ENCODE measurements at places on chromosomes 4 and X.

- DNase-seq = no peak
Measured at GRCh38 chr4:177400030-177400429, 42.2 kb downstream of the AGA start.

GRCh38 chrX:15619053-15619755, 18.4 kb upstream of the ACE2 start:
- DNase-seq = no peak

DNA sequence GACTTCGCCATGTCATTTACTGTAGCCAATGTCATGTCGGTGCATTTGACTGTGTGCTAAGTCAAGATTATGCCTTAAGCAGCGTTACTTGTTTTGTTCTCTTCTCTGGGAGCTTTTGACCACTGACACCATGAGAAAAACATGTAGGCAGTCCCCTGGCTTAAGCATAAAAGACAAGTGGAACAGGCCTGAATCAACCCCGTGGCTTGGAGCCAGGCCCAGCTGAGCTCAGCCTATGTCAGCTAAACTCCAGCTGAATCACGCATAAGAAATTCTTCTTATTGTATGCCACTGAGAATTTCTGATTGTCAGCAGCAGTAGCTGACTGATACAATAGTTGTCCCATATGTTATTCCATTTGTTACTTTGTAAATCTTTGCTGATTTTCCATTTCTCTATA, 261.9 kb downstream of the CBLL2 start:
- DNase-seq = no peak

GRCh38 chr4:120765260-120765680, 157.3 kb downstream of the PRDM5 start:
- DNase-seq = no peak

DNA sequence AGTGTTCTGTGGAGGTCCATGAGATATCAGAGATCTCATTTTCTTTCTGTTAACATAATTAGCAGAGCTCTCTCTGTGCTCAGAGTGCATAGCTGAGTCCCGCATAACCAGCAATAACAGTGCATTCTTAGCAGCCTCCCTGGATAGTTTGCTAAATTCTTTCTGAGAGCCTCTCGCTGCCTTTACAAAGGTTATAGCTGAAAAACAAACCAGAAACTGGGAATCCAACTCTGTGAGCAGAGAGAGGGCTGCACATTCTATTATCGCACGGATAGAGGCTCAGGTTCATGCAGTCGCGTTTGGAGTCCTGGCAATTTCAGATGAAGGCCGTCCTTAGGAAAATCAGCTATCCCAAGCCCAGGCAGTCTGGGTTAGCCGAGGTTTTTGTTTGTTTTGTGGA, 1.2 kb downstream of the ENPP6 start:
- no peak for DNase-seq

GRCh38 chr4:128288689-128289106, 1.1 kb upstream of the PGRMC2 start:
- no peak for DNase-seq

GRCh38 chr4:153113061-153113837, 91.0 kb upstream of the TRIM2 start:
- peak; percentile 32 for DNase-seq

DNA sequence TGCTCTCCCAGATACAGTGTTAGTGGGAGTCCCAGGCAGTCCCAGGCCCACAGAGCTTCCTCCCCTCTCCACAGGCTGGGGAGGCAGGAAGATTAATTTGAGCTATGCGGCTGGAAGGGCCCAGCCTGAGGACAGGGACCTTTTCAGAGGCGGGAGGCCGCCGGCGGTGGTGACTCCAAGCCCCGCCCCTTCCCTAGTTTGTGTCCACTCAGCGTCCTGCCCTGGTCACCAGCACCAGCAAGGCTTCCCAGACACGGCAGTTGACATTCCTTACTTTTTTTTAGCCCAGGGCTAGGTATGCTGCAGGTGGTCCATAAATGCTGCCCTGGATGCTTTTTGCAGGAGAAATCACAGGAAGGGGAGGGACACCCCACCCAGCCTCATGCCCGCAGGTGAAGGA, 67.7 kb upstream of the LRPAP1 start:
- DNase-seq = no peak

GRCh38 chr4:107977966-107978705, 11.6 kb upstream of the HADH start:
- DNase-seq = no peak

GRCh38 chr4:137722910-137723309, 190.6 kb upstream of the PCDH18 start:
- DNase-seq = no peak

DNA sequence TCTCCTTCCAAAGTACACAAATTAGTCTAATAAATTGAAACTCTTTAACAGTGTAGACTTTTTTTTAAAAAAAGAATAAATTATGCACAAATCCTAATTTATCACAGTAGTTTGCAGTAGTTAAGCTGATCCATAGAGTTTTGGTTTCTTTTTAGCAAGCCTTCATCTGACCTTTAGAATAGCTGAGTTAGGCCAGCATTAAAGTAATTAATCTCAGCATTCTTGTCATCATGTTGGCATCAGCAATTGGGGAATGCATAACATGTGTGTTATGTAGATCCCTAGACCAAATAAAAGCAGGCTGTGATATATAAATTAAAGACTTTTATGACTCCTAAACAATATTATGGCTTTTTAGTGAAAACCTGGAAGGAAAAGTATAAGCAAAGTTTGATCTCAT, 426.5 kb upstream of the PABPC4L start:
- DNase-seq = no peak

DNA sequence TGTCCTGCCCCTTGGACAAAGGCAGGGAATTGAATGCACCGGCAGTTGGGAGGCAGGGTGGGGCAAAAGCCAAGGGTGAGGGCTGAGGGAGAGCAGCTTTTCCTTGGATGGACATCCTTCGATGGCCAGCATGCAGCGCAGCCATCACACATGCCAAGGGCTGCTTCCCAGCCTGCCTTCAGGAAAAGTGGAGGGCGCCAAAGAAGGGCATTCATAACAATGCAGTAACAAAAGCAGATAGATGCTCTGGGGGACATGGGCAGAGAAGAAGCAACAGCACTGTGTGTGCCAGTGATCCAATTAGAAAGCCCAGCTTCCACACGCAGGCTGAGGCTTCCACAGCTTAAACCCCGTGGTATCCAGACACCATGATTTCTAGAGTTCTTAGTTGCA, 71.5 kb downstream of the TSPAN5 start:
- no peak for DNase-seq

- no peak for DNase-seq
Measured at GRCh38 chrX:151754641-151755215, 20.2 kb downstream of the CNGA2 start.

GRCh38 chr4:145524552-145524951, 42.9 kb downstream of the SMAD1 start:
- DNase-seq = no peak

DNA sequence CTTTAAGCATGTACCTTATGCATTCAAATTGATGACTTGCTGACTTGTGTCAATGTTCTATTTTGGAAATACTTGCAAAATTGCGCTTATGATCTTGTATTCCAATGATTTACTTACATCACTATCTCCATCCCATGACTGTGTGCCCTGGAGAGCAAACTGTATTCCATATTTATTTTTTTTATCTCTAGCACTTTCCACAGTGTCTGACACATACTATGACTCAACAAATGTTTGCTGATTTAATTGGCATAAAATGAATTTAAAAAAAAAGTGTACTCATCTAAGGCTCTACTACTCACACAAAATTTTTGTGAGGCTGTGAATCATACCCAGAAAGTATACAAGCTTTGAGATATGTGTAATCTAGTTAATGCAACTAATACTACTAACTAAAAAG, 1066.8 kb upstream of the ADGRL3 start:
- no peak for DNase-seq

GRCh38 chrX:11272863-11273262, 20.4 kb upstream of the AMELX start:
- no peak for DNase-seq

- DNase-seq = no peak
Measured at GRCh38 chr4:182074139-182074538, 169.1 kb upstream of the TENM3 start.

- DNase-seq = no peak
Measured at GRCh38 chr4:3766785-3767569, 792 bp downstream of the ADRA2C start.

DNA sequence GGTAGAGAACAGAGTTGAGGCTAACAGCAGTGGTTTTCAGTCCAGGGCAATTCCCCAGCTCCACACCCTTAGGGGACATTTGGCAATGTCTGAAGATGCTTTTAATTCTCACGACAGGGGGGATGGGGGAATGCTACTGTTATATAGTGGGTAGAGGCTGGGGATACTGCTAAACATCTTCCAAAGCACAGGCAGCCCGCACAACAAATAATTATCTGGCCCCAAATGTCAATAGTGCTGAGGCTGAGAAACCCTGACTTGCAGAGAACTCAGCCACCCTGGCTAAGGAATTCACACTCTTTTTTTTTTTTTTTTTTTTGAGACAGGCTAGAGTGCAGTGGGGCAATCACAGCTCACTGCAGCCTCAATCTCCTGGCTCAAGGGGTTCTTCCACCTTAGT, 60.6 kb downstream of the POLR2B start:
- DNase-seq = no peak

DNA sequence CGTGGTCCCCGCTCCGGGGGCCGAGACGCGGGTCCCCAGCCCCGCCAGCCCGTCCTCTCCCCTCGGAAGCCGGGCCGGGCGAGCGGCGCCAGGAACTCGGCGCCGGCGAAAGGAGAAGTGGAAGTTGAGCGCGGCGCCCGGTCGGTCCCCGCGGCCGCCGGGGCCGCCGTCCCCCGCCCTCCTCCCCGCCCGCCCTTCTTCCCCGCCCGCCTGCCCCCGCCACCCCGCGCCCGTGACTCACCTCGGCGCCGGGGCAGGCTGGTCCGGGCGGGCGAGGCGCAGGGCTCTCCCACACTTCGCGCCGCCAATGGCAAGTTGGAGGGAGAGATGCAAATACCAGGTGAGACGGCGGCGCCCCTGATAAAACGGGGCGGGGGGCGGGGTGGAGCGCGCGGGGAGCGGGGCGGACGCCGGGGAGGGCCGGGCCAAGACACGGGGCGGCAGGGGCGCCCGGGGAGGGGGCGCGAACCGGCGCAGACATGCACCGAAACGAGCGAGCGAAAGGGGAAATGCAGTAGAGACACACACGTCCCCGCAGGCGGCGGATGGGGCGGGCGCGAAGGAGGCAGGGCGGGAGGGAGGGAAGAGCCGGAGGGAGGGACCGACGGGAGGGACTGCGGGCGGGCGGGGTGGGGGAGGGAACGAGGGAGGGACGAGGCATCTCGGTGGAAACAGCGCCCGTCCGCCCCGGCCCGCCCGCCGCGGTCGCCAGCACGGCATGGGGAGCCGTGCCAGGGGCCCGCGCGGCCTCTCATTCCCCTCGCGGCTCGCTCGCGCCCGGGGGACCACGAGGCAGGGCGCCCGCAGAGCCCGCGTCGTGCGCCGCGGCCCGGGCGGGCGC, at the start of gene ELF4:
Gene ELF4 (minus strand): TSS at position 119 of the 841 bp plus-strand sequence. CDS start 29,167 bp downstream, outside the sequence.
- DNase-seq = peak; percentile 60

DNA sequence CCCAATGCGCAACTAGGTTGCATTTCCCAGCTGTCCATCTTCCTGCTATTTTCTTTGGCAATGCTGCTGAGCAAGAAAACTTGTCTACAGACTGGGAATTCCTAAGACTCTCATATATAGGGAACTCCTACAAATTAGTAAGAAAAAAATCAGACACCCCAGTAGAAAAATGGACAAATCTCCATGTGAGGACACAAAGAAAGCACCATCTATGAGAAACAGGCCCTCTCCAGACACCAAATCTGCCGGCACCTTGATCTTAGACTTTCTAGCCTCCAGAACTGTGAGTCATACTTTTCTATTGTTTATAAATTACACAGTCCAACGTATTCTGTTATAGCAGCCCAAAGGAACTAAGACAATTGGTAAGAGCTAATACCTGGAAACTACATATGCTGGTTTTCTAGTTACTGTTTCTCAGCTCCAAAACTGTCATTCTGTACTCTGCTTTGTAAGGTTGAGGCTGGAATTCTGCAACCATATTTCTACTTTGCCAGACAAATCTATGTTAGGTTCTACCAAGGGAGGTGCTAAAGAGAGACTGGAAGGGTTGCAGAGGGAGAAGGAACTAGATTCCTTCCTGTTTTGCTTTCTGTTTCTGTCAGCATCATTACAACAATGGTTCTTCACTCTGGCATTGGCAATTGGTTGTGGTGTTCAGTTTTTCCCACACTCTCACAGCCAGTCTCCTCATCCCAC, 35.7 kb upstream of the FAM241A start:
- DNase-seq = no peak

- DNase-seq = no peak
Measured at GRCh38 chr4:85777908-85778631, 303.1 kb downstream of the ARHGAP24 start.

GRCh38 chr4:22091352-22091717, 142.8 kb upstream of the KCNIP4 start:
- DNase-seq = no peak

GRCh38 chr4:125832161-125832560, 517.4 kb downstream of the FAT4 start:
- DNase-seq = no peak

DNA sequence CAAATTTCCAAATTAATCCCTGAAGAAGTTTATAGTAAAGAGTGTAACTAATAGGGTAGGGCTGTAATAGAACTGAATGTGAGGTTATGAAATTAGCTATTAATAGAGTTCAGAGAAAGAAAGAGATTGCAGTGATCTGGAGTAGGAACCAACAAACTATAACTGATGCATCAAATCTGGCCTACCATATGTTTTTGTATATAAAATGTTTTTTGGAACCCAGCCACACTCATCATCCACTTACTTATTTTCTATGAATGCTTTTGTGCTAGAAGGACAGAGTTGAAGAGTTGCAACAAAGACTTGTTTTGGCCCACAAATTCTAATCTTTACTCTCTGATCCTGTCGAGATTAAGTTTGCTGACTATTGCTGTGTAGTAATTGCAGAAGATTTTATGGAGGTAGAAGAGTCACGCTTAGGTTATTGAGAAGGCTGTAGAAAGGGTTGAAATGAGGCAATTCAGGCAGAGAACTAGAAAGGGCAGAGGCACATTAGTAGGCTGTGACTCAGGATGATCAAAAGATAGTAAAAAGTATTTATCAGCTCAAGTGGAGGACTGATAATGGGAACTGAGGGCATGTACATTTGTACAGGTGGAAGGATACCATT, 298.7 kb upstream of the EMCN start:
- no peak for DNase-seq

GRCh38 chrX:45699158-45699557, 498.5 kb upstream of the DIPK2B start:
- no peak for DNase-seq

GRCh38 chr4:99029018-99029735, 33.7 kb downstream of the METAP1 start:
- DNase-seq = no peak

- no peak for DNase-seq
Measured at GRCh38 chr4:111806331-111806730, 338.9 kb upstream of the FAM241A start.

DNA sequence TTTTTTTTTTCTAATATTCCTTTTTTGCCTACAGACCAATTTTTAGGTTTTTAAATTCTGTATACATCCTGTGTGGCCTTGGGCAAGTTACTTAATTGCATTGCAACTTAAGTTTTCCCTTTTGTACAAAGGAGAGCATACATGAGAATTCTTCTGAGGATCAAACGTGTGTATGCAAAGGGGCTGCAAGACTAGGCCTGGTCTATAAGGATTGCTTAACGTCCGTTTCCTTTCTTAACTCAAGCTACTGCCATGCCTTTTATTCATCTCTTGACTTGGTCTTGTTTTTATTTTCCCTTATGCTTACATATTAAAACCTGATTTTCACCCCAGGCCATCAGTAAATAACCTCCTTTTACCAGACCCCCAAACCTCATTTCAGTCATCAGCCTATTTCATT, 13.6 kb downstream of the RBPJ start:
- DNase-seq = no peak

- DNase-seq = peak; percentile 55
Measured at GRCh38 chrX:129957241-129958082, 25.0 kb upstream of the BCORL1 start.

GRCh38 chr4:158785718-158786117, 16.9 kb downstream of the FNIP2 start:
- DNase-seq = no peak
